ENCODE measurements at places on chromosomes 7 and 10.

- DNase-seq, result no peak
Measured at GRCh38 chr10:7483848-7484247, 73.0 kb upstream of the SFMBT2 start.

DNA sequence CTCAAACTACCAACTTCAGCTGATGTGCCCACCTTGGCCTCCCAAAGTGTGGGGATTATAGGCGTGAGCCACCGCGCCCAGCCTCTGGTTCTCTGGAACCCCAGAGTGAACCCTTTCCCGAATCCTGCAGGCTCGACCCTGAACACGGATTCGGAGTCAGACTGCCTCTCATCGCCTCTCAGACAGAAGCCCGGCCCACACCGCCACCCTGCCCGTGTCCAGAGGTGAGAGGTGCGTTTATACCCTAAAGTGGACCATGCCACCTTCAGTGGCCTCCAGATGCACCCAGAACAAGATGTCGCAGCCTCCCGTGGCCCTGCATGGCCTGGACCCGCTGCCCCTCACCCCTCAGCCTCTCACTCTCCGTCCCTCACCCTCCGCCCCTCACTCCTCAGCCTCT lies 64.9 kb upstream of the GNA12 start:
- no peak for DNase-seq

DNA sequence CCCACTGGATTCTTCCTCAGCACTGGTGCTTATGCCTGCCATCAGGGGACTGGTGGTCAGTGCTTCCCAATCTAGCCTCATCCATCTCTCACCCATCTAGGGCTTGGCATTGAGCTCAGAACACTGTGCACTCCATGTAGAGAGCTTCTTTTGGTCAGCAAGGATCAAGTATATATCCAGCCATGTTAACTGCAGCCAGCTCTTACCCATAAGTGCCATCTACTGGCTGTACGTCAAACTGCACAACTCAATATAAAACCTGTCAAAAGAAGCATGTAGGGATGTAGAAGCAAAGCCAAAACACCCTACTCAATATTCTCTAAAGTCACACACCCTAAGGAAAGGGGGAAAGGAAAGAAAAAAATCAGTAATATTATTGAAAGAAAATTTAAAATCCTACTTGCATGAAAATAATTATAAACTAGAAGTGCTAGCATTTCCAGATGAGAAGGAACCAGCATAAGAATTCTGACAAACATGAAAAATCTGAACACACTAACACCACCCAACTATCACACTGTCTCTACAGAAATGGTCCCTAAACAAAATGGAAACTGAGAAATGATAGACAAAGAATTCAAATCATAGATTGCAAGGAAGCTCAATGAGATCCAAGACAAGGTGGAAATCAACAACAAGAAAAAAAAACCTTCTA lies 531.1 kb upstream of the STEAP1 start:
- peak; percentile 65 for DNase-seq

DNA sequence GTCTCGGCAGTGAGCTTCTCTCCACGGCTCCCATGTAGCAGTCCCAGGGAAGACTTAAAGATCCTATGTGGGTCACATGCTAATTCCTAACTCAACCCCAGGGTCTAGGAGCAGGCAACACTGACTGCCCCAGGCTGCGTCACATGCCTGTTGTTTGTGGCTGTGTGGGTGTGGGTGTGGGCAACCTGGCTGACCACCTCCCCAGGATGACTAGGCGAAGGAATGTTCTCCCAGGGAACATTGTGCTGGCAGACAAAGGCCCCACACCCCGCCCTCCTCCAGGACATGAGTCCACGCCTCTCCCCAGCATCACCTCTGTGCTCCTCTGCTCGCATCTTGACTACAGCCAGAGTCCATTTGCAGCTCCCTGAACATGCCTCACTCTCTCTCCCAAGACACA lies 30.3 kb downstream of the SLC29A3 start:
- DNase-seq, result no peak

GRCh38 chr7:40538281-40538680 lies 403.5 kb downstream of the SUGCT start:
- no peak for DNase-seq

GRCh38 chr7:31100445-31100844 lies 48.3 kb downstream of the ADCYAP1R1 start:
- no peak for DNase-seq

GRCh38 chr7:2258661-2259365 lies 16.8 kb downstream of the NUDT1 start:
- DNase-seq, result no peak

GRCh38 chr10:33822774-33823173 lies 488.3 kb upstream of the NRP1 start:
- DNase-seq, result no peak

DNA sequence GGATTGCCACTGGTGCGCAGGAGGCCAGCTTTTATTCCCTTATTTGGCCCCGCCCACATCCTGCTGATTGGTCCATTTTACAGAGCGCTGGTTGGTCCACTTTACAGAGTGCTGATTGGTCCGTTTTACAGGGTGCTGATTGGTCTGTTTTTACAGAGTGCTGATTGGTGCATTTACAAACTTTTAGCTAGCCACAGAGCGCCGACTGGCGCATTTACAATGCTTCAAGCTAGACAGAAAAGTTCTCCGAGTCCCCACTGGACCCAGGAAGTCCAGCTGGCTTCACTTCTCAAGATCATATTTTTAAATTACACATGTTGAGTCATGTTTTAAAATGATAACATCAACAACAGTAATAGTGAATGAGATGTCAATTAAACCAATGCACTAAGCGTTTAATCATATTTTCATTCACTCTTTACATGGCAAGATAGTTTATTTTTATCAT lies 128.3 kb downstream of the CUBN start:
- no peak for DNase-seq

DNA sequence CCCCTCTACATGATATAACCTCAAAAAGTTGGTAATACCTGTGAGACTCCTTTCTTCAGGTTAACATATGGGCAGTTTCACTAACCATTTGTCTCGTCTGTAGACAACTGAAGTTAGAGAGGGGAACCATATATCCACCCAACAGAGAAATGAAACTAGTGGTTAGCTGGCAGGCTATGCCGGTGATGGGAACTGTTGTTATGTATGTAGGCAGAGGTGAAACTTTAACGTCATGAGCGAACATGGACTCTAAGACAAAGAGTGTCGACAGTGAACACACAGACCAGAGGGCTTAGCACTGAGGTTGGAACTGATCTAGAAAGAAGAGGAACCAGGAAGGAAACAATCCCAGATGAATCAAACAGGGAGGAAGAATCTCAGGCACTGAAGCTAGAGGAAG lies 112.4 kb downstream of the ELMO1 start:
- no peak for DNase-seq

DNA sequence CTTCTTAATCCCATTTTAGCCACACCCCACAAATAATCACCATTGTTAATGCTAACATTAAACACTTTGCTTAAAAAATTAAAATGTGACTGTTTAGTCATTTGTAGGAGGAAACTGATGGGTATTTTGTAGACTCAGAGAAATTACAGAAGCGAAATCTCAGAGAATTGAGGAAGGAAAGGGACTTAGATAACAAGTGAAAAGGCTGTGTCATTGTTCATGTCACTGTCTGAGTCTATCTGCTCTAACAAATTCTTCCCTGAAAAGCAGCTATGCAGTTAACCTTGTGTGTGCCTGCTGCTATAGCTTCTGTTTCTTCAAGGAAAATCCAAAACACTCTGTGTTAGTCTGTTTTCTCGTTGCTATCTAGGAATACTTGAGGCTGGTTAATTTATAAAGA lies 40.9 kb upstream of the PLXDC2 start:
- DNase-seq, result no peak

DNA sequence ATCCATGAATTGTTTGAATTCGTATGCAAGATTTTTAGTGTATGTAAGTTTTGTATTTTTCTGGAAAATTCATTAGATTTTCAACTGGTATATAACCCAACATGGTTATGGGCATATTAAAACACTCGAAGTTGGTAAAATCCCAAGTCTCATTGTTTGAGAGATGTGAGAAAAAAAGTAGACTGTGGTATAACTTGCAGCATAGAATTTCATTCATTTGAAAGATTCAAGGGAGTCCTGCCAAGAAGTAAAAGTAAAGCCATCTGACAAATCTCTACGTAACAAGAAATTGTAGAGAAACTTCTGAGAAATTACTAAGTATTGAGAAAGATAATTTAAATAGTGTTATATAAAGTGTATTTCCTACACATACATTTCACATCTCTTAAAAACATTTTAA lies 40.2 kb downstream of the SEMA3E start:
- no peak for DNase-seq

GRCh38 chr7:85104432-85105205 lies 82.2 kb downstream of the SEMA3D start:
- no peak for DNase-seq

DNA sequence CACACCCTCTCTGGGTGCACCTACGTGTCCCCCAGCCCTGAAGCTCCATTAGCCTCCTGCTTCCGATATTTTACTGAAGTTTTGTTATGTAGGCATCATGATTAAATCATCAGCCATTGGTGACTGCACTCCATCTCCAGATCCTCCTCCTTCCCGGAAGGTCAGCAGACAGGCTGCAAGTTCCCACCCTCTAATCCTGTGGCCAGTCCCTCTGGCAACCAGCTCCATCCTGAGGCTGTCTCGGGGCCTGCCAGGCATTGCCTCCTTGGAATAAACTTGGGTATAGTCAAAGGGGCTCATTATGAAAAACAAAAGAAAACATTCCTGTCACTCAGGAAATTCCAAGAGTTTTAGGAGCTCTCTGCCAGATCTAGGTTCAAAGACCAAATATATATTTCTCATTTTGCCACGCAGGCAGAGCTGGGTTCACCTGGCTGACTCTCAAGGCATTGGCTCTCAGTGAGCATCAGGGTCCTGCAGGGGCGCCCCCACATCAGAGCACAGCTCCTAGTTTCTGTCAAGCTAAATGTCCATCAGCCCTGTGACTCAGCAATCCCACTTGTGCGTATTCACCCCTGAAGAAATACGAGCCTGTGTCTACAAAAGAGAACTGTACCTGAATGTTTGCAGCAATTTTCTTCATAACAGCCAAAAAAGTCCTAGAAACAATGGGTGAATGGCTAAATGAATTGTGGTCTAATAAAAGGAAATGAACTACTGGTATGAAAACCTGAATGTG lies 27.4 kb upstream of the TMEM72 start:
- DNase-seq, result no peak

GRCh38 chr10:63093227-63093626 lies 39.9 kb upstream of the NRBF2 start:
- DNase-seq, result no peak

DNA sequence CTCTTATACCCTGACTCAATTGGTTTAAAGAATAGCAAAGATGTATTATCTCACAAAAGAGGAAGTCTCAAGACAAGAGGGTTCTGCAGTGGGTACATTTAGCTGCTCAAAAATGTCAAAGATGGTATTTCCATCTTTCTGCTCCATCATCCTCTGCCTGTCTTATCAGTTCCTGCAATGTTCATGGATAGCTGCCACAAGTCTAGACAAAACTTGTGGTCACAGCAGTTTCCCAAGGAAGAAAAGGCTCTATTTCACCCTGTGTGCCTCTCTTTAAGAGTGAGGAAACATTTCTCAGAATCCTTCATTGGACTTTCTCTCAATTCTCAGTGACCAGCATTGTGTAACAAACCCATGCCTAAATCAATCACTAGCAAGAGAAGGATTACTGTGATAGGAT lies 634.2 kb upstream of the AUTS2 start:
- DNase-seq, result peak; percentile 91

GRCh38 chr10:99941942-99942820 lies 67.6 kb downstream of the DNMBP start:
- no peak for DNase-seq

Measured in NCI-H82 (cell line).